NCI-H146 (cell line): ENCODE measurements at places on chromosomes 6 and 20.

DNA sequence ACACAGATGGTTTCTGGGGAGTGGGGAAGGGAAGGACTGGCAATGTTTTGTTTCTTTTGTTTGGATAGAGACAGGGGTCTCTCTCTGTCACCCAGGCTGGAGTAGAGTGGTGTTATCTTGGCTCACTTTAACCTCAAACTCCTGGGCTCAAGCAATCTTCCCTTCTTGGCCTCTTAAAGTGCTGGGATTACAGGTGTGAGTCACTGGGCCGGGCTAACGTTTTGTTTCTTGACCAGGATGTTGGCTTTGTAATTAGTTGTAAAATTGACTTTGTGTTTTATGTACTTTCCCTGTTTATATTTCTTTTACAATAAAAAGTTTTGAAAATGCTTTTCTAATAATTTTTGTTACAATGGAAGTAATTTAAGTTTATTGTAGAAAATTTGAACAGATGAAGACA, 10.9 kb downstream of the SPATS1 start:
- DNase-seq, result no peak

DNA sequence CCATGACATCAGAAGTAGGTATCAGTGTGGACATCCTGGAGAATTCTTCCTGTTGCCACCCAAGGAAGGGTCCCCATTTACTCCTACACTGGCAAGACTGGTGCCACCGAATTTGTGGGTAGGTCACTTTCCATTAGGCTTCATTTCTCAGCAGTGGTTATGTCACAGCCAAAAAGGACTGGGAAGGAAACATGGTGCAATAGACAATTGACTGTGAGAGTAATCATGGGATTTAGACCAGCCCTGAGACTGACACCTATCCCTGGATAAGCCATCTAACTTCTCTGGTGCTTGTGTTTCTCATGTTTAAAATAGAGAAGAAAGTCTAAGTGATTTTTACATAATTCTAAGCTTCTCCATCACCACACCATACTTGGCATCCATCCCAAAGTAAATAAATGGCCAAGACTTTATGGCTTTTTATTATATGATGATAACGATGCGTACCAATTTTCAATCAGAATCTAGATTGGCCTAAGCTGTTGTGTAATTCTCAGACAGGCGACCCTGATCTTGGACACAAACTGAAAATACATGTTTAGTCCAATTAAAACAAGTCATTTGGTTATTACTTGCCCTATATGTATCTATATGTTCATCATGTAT, 10.2 kb downstream of the SMPDL3A start:
- no peak for DNase-seq

DNA sequence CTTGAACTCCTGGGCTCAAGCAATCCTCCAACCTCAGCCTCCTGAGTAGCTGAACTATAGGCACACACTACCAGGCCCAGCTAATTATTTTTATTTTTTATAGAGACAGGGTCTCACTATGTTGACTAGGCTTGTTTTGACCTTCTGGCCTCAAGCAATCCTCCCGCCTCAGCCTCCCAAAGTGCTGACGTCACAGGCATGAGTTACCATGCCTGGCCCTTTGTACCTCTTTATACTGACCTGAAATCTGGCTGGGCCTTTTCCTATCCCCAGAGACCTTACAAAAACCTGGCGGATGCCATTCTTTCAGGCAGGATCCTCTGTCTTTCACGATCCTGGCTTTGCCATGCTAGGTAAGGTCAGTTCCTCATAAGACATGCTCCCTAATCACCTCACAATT, 11.5 kb downstream of the WFDC3 start:
- DNase-seq, result no peak

DNA sequence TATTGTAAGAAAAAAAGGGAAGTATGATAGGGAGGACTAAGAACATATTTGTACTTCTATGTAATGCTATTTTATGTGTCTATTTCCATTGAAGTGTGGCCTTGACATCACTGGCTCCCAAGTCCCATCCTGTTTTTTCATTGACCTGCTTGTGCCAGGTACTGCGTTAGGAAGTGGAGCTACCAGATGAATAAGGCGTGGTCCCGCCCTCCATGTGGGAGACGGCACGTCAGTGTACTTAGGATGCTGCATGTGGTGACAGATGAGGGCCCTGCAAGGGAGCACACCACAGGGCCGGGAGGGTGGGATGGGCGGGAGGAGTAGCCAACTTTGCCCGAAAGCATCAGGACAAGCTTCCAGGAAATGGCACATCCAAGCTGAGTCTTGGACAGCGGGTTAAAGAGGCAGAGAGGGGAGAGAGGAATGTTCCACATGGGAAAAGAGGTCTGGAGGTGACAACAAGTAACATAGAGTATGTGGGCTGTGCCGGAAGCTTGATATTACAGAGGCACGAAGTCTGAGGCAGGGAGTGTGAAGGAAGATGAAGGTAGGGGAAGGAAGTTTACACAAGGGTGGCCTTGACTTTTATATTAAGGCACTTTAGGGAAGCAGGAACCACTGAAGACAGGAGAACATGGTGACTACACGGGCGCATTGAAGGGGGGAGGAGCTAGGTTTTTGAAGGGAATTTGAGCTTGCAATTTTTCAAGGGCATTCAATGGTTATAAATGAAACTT, 140.6 kb downstream of the MTHFD1L start:
- DNase-seq, result no peak

DNA sequence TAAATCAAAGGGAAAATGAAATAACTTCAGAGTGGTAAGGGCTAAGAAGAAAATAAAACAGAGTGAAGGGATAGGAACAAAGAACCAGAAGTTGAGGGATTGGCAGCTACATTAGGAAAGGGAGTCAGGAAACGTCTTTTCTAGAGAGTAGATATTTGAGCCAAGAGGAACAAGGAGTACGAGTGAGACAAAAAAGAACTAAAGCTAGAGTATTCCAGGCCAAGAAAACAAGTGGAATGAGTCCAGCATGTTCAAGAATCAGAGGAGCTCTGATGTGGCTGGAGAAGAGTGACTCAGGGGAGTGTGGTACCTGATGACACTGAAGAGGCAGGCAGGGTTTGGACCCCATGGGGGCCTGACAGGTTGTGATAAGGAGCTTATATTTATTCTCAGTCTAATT, 66.3 kb downstream of the CEP162 start:
- no peak for DNase-seq

- DNase-seq, result no peak
Measured at GRCh38 chr20:16167423-16168130, 405.7 kb downstream of the KIF16B start.

DNA sequence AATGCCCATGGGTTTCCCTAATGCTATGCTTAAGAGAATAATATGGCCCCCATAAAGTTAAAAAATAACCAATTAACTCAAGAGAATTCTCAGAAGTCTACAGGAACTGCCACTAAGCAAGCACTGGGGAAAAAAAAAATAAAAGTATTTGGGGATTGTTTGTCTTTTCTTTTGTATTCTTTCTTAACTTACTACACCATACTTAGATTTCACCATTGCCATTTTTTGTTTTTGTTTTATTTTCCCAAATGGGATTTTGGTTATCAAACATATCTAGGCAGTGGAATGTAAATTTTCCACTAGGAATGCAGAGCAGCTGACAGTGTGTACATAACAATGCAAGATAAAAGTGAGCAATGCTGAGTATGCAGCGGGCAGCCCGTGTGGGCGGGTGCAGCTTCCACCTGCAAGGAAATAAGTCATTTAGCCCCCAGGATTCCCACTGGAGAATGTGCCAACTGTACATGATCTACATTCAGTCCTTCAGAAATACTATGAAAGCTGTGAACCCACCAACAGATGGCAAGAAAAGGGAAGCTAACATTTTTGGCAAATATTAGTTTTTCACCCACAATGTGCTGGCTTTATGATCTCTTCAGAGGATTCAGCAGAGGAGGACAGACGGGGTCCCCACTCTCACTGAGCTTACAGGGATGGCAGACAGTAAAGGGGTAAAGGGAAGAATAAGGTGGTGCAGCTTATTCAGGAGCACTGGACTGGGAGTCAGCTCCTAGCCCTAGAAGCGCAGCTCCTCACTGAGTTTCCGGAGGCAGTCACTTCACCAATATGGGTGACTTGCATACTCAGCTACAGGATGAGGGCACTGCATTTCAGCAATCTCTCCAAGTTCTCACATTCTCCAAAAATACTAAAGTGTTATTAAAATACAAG, 44.4 kb downstream of the DCDC2 start:
- DNase-seq, result no peak

GRCh38 chr20:41141153-41141815, 3.9 kb downstream of the PLCG1 start:
- DNase-seq, result no peak

DNA sequence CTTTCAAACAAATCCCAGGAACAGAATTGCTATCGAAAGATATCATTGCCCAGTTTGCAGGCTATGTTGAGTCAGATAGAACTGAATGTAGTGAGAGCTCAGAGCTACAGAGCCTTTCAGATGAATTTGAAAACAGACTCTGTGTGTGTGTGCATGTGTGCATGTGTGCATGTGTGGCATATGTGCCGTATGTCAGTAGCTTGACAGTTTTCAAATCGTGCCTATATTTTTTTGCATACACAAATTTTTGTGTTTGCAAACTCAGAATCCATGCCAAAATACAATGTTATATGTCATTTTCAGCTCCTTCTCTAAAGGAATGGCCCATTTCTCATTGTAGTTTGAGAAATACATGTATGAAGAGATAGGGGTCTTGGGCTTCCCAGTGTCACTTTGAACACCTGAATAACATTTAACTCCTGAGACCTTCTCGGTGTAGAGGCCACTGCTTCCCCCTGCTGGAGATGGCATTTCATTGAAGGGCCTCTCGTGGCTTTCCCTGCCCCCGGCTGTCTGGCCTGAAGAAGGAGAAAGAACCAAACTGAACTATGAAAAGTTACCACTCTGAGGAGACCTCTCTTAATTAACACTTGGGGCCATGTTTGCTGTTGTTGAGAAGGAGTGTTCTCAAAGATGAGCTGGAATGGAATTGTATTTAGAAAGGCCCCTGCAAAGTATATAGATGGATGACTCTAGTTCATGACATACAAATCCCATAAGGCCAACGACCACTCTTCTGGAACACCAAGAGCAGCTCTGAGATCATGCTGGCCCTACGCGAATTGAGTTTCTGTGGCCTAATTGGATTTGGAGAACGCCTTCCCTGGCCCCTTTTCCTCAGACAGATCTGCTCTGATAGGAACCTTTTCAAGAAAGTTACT, 58.7 kb downstream of the VAPB start:
- peak; percentile 37 for DNase-seq

- peak; percentile 72 for DNase-seq
Measured at GRCh38 chr6:34246563-34247391, 2.0 kb downstream of the SMIM29 start.

- no peak for DNase-seq
Measured at GRCh38 chr20:38267296-38267695, 6.8 kb upstream of the KIAA1755 start.

DNA sequence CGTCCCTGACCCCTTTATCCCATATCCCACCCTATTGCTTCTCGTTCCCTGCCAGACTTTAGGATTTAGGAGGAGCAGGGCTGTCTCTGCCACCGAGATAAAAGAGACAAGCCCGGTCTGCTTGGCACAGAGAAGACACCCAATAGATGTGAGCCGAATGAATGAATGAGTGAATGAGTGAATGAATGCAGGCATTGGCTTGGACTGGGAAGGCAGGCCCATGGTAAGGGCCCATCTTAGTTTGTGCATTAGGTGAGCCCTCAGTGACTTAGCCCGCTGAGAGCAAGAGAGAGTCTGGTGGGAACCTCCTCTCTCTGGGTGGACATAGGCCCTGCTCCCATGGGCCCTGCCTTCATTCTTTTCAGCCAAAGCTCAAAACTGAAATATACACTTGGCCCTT, 879 bp upstream of the BPIFB6 start:
- no peak for DNase-seq

DNA sequence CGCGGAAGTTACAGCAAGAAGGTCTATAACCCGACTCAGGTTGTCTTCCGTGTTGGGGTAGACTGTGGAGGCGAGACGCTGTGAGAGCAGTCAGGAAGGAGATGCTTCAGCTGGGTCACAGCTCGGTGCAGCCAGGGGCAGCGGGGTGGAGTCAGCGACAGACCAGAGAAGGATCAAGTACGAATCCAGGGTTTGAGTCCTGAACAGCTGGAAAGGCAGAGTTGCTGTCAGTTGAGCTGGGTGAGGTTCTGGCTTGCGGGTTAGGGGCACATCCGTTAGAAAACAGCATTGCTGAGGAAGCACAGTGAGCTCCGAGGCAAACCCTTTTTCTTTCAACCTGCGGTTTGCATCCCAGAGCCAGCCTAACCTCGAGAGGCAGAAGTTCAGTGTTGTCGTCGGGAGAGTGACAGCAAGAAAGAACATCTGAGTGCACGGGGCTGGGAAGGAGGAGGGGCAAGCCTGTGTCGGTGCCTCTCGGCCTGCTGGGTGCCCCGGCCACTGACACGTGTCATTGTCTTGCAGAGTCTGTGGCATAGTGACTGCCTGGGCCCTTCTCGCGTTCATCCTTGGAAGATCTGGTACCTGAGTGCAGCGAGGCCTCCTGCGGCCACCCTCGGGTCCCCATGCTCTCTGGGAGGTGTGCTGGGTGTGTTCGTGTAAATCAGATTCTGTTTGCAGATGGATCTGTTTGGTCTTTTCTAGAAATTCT, 20.0 kb downstream of the PNLDC1 start:
- peak; percentile 35 for DNase-seq

DNA sequence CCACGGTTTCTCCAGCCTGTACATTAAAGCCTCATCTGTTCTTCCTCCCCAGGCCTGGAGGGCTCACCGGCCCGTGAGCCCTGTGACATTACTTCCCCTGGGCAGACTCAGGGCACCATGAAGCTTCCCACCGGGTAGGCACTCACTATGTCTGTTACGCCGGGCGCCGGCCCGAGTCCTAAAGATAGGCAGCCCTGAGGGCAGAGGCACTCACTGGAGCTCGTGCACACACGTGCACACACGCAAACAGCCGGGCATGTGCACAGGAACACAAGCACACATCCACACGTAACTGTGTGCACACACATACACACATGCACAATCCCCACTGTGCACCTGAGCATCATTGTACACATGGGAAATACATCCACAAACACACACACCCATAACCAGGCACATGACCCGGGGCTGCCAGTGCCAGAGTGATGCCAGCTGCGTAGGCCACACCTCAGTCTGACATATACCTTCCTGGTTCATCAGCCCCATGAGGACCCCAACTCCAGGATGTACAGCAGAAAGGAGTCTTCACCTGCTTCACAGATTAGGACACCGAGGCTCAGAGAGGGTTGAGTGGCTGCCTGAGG, 83.7 kb downstream of the YTHDF1 start:
- no peak for DNase-seq
